ENCODE measurements at places on chromosomes 16 and 17.

DNA sequence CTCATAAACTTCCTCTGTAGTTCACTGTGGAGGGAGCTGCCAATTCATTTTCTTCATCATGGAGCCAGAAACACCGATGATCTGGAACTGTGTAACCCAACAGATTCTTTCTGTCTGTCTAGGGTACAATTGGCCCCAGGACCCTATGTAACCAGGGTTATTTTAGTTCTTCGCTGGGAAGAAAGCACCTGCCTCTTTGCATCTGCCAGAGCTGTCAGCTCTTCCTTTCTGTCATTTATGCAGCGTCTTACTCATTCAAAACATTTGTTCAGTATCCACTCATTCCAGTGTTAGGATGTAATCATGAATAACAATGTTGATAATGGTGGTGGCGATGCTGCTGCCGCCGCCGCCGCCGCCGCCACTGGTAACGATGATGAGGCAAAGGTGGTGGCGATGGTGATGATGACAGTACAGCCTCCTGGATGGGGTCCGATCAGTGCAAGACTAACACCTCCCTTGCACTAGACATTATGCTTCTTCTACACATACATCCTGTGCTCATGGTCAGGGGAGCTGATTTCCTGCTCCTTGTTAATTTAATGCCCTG, 46.1 kb downstream of the IRX5 start:
- no peak for DNase-seq

DNA sequence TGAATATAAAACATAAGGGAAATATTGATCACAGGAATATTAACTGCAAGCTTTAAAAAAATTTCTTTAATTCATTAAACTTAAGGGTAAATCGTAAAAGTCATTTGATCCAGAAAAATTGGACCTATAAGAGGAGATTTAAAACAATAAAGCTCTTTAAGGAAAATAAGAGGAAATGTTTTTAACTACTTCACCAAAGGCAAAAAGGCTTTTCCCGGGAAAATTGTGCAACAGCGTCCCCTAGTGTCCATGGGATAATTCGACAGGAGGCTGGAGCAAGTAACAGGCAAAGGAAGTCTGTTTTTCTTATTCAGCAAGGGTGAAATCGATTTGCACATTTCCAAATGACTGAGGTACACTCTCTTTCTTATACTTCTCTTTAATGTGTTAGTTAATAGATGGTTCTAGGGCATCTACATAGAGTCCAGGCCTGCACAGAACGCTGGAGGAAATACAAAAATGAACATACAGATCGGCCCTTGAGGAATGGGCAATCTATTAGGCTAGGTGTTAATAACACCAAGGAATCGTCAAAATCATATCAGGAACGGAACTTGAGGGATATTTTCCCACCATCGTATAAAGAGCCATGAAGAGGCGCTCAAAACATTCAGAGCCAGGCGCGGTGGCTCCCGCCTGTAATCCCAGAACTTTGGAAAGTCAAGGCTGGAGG, 61.4 kb downstream of the ZNF18 start:
- DNase-seq, result peak; percentile 18

GRCh38 chr16:85579923-85580580, 33.1 kb upstream of the GSE1 start:
- DNase-seq, result no peak

DNA sequence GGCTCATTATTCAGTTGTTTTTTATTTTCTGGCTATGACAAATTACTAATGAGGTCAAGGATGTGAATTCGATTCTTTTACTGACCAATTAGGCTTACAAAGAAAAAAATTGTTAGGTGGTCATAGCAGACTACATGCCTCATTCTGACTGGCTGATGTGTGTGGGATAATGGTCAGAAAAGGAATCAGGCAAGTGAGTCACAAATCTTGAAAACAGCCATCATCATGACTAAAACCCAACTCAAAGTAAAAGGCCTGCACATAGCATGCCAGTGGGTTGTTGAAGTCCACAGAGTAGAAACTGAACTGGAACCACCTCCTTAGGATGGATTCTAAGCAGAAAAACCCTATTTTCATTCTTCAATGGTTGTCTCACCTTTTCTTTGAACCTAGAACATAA, 8.6 kb downstream of the RPGRIP1L start:
- no peak for DNase-seq

DNA sequence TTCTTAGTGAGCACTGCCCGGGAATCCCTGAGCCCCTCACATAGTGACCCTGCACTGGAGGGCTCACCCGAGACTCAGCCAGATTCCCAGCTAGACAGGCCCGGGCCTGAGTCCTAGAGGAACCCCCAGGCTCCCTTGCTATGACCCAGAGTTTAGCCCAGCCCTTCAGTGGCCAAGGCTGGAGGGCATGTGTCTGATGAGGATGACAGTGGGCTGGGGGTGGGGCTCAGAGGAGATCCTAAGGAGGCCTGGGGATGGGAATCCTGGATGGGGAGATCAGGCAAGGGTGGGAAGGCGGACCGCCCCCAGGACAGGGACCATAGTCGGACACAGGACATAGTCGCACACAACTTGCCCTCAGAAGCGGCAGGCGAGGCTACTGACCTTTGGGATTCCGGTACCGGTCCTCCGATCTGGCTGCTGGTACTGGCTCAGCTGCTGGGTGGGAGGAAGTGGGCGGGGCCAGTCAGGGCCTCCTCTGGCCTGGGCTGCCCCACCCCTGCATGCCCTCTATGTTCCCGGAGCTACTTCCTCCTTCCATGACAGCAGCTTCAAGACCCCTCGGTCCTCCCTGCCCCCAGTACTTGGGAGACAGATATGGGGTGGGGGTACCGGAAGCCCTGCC, 1.1 kb downstream of the CD79B start:
- peak; percentile 43 for DNase-seq

- DNase-seq, result no peak
These were observed 17.7 kb downstream of the BCL7C start for GRCh38 chr16:30875871-30876801.
